Cardiac muscle cell (in vitro differentiated cells and primary cell): ENCODE measurements at places on chromosomes 1 and 21.

- DNase-seq, result peak; percentile 71
These were observed 2.7 kb downstream of the RORC start for GRCh38 chr1:151828921-151829320.

DNA sequence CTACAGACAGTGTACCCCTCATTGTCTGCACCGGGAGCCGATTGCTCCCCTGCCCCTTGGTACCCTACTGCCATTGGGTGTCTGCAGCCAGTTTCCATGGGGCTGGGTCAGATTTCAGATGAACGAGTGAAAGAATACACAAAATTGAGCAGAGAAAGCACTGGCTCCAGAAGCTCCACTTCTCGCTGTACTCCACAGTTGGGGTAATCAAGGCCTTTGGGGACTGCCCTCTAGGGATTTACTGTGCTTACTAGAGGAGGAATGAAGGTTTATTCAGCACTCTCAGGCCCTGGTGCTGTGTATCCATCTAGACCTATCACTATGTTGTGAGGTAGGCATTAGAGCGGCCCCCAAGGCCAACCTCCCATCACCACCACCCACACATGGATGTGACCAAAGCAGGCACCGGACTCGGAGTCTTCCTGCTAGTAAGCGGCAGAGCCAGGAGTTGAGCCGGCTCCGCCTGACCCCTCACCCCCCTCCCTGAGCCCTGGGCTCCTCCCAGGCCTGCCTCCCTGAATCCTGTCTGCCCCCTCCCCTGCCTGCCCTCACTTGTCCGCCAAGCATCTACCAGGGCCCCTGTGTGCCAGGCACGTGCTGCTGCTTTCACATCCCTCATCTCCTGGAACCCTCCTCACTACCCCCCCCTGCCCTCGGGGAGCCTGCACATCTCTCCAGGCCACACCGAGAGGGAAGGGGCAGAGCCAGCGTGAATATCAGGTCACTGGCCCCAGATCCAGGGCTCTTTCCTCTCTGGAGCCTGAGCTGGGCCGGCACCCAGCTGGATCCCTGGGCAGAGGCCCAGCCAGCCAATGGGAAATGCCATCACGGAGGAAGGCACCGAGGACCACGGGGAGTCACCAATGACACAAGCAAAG, 23.3 kb downstream of the KCNN3 start:
- no peak for DNase-seq

- DNase-seq, result no peak
These were observed 37.8 kb upstream of the CD34 start for GRCh38 chr1:207948536-207949250.

- no peak for DNase-seq
These were observed 63.1 kb downstream of the C1orf21 start for GRCh38 chr1:184449916-184450315.

GRCh38 chr1:150876119-150876454, 312 bp downstream of the ARNT start:
- peak; percentile 84 for DNase-seq

DNA sequence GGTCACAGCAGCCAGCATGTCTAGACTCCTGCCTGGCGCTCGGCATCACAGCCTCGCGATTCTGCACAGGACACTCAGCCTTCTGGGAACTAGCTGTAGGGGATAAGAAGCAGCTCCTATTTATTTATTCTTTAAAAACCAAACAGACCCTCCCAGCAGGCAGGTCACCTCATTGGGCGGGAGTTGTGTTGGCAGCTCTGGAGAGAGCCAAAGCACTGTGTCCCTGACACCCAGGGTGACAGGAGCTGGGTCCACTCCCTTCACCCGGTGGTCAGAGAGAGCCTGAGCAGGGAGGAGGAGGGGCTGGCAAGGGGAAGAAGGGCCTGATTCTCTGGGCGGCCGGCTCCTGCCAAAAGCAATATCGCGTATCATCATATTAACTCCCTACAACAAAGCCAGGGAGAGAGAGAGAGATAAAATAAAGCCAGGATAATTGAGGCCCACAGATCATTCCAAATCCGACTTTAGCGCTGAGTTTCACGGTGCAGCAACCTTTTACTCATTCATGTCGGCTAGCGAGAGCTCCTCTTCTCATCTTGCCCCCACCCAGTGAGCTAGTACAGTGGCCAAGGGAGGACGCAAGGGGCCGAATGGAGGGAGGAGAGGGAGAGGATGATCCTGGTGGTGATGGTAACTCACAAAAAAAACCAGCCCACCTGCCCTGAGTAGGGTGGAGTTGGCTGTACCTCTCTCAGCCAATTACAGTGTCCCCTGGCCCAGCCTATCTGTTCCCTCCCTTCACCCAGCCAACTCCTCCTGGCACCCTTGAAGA, 79.8 kb upstream of the IFFO2 start:
- peak; percentile 18 for DNase-seq

DNA sequence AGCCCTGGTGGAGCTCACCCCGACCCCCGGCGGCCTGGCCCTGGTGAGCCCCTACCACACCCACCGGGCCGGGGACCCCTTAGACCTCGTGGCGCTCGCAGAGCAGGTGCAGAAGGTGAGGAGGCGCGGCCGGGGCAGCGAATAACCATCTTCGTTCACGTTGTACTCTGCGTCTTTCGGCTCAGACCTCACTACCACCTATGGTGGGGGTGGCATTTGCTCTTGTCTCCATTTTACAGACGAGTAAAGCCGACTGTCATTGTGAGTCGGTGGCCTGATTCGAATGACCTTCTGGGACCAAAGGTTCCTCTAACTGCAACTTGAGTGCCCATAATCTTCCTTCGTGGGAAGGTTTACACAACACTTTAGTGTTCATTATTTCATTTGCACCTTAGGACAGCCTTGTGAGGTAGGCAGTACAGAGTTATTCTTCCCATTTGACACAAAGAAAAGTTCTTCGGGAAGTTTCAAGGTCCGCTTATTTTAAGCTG, 506 bp downstream of the C1orf50 start:
- DNase-seq, result no peak

- no peak for DNase-seq
These were observed 6.1 kb downstream of the SLC16A4 start for GRCh38 chr1:110384581-110385321.

- no peak for DNase-seq
These were observed 71.9 kb downstream of the PCBP3 start for GRCh38 chr21:45715441-45715840.

DNA sequence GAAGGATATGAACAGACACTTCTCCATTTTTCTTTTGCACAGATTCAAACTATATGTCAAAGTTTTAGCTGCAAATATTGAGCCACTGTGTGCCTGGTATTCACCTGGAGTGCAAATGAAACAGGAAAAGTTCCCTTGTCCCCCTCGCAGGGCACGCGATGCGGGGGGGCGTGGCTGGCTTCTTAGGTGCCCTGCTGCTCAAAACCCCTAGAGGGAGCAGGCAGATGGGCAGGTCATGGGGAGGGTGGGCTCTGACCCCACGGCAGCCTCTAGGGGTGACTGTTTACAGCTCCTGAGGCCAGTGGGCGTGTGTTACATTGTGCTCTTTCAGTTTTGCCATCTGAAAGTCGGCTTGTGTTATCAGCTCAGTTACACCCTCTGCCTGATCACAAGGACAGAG, 931.2 kb upstream of the B3GALT2 start:
- DNase-seq, result no peak

GRCh38 chr1:155218854-155219591, 10.5 kb downstream of the MTX1 start:
- peak; percentile 79 for DNase-seq

DNA sequence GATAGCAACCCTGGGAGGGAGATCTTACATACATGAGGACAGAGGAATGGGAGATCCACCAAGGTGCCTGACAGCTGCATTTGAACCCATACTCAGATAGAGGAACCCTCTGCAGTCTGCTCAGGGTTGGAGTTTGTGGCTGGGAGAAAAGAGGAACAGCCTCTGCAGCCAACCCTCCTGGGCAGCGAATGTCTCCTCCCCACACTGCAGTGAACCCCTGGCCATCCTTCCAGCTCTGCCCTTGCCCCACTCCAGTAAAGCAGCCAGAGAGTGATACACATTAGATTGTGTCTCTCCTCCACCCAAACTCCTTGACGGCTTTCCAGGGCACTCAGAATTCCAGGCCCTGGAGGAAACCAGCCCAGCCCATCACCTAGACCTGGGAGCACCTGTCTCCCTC, 137.7 kb downstream of the RUNX1 start:
- DNase-seq, result no peak

- DNase-seq, result peak; percentile 45
These were observed 730 bp downstream of the CDC42SE1 start for GRCh38 chr1:151058692-151059091.

DNA sequence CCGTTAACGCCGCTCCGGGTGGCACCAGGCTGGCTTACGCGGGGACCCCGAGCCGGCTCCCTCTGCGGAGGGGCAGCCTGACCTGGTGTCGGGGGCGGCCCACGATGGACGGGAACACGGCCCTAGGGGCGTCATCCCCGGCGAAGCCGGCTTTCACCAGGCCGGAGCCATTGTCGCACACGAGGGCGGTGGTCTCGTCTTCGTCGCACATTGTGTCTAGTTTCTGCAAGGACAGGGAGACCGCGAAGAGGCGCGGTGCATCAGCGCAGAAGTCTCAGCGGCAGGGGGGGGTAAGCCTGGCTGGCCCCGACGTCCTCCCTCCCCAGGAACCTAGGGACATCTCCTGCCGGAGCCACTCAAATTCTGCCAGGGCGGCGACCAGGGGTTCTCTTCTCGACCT, 989 bp downstream of the ACTA1 start:
- DNase-seq, result no peak

DNA sequence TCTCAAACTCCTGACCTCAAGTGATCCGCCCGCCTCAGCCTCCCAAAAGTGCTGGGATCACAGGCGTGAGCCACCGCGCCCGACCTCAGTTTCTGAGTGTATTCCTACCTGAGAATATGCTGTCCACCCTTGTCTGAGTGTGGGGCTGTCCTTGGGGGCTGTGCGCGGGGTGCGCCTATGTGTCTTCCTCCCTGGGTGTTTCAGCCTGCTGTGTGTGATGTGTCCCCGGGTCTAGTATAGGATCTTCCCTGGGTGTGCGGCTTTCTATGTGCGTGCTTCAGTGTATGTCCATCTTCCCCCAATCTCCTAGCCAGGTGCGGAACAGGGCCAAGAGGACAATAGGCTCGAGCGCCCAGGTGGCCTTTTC, 8.3 kb upstream of the ID3 start:
- DNase-seq, result no peak

DNA sequence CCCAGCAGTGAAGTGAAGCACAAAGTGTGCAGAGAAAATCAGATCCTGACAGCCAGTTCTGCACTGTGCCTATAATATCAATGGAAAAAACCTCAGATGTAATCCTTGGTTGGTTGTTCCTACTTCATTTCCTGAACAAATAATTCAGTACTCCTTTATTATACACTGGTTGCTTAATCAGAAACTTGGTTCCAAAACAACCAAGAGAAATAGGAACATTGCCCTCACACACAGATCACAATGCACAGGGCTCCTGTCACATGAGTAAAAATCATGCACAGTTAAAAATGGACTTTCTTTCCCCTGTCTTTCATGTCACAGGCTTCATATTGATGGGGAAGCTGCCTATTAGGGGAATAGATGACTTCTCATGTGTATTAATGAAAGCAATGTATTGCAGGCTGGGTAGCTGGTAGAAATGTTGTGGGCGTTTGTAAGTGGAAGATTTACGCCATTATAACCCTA, 9.7 kb downstream of the DNASE2B start:
- no peak for DNase-seq

DNA sequence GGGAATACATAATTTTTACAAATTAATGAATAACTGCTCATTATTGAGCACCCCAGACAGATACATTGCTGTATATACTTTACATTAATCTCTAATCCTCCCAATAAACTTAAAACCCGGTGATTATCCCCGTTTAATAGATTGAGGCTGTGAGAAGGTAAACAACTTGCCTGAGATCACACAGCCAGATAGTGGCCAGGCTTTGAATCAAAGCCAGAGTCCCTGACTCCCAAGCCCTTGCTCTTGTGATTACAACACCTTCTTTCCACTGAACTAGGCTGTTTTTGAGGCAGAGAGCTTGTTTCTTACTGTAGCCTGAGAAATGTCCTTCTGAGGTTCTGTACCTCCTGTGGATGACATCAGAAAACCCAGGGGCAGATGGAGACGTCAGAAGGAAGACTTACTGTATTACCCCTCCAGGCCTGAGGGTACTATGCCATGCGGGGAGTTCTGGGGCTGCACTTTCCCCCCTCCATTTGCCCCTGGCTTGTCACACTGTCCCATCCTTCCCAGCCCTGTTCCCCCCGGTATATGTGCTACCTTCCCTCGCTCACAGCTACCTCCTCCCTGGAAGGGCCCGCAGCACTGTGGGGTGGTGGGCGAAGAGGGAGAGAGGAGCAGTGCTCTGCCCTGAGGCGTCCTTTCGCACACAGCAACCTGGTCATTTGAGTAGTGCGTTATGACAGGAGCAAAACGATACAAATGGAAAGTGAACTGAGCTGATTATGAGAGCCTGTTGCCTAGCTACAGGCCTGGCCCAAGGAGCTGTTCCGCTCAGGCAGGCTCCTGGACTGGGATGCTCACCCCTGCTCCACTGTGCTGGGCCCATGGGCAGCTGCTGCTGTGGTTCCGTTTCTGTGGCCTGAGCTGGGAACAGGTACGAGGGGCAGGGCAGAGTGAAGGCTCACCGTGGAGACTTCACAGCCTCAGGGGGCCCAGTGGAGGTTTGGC, 4.6 kb downstream of the KCNC4 start:
- peak; percentile 42 for DNase-seq

- peak; percentile 68 for DNase-seq
These were observed 2.2 kb upstream of the TESK2 start for GRCh38 chr1:45493116-45493697.

GRCh38 chr21:44749116-44749758, 37.9 kb upstream of the TSPEAR start:
- DNase-seq, result no peak

DNA sequence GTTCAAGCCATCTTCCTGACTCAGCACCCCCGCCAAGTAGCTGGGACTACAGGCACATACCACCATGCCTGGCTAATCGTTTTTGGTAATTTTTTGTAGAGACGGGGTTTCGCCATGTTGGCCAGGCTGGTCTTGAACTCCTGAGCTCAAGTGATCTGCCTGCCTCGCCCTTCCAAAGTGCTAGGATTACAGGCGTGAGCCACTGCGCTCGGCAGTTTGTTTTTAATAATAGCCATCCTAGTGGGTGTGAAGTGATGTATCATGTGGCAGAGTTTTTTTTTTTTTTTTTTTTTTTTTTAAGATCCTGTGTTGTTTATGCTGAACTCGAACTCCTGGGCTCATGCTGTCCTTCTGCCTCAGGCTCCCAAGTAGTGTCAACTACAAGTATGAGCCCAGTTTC, 51.8 kb downstream of the SPEN start:
- DNase-seq, result no peak

DNA sequence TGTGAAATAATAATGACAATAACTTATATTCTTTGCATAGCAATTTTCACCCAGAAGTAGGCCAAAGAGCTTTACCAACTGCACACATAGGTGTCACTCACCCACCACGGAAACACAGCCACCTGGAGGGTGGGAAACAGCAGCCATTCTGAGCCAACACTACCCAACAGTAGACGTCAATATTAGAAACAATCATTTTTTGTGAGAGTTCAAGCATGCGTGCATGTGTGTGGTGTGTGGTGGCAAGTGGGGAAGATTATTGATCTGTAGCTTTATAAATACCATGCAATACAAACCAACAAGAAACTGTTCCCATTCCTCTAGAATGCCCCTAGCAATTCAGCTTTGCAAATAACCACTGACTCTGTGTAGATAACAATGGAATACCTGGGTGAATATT, 19.1 kb downstream of the PROX1 start:
- DNase-seq, result no peak
